ENCODE measurements at places on chromosomes 5 and 9. TPM values are rescaled to one million over a fixed set of nuclear protein-coding genes. Genes with fewer than 3 reads are reported as not detected.

C9 gene
- total RNA-seq, result not detected

RFESD gene
- 1.3 TPM for total RNA-seq

IFNB1 gene
- not detected for total RNA-seq

GDNF gene
- total RNA-seq, result not detected

C5orf34 gene
- 3.1 TPM for total RNA-seq

OTULIN gene
- total RNA-seq, result 15.4 TPM

GKAP1 gene
- total RNA-seq, result 2.2 TPM

ZNF879 gene
- 5.6 TPM for total RNA-seq

TMEM252 gene
- not detected for total RNA-seq

OCLN gene
- total RNA-seq, result 4.1 TPM

WWC1 gene
- under 0.01 TPM for total RNA-seq

SOX30 gene
- not detected for total RNA-seq

C9orf50 gene
- total RNA-seq, result 0.09 TPM

MEF2C gene
- total RNA-seq, result 62.7 TPM

INSL6 gene
- not detected for total RNA-seq

ZNF622 gene
- 49.7 TPM for total RNA-seq

PROB1 gene
- total RNA-seq, result 1.2 TPM

CAMK4 gene
- total RNA-seq, result 4.9 TPM

DNAI1 gene
- total RNA-seq, result not detected

FSTL4 gene
- total RNA-seq, result not detected

PCDHGA11 gene
- 10.1 TPM for total RNA-seq

LRRC19 gene
- not detected for total RNA-seq

SLC2A8 gene
- total RNA-seq, result 8.9 TPM

PCDHGA3 gene
- 1.9 TPM for total RNA-seq

FOXD1 gene
- total RNA-seq, result 0.09 TPM

TUSC1 gene
- 7.0 TPM for total RNA-seq

EPB41L4A gene
- total RNA-seq, result 13.4 TPM

MOCS2 gene
- 13.9 TPM for total RNA-seq

ESM1 gene
- total RNA-seq, result 214 TPM

SEMA6A gene
- total RNA-seq, result 0.54 TPM

P4HA2 gene
- total RNA-seq, result 64.3 TPM

SLC6A19 gene
- total RNA-seq, result not detected

ZNF883 gene
- 0.09 TPM for total RNA-seq

NDFIP1 gene
- 34.5 TPM for total RNA-seq

BSPRY gene
- not detected for total RNA-seq

DMAC1 gene
- total RNA-seq, result 10.6 TPM

SUSD1 gene
- total RNA-seq, result 32.1 TPM

TSSK1B gene
- 0.09 TPM for total RNA-seq

PCDHA1 gene
- not detected for total RNA-seq

ATP10B gene
- total RNA-seq, result not detected

DRD1 gene
- not detected for total RNA-seq

PCDHGA9 gene
- 1.6 TPM for total RNA-seq

CEL gene
- total RNA-seq, result 0.28 TPM

MCIDAS gene
- under 0.01 TPM for total RNA-seq

All from endothelial cell of coronary artery (primary cell).